ENCODE measurements at places on chromosomes 13 and 19.

- no peak for DNase-seq
These were observed at the start of gene SLC17A7 for GRCh38 chr19:49441210-49441959. Gene SLC17A7 (minus strand): TSS chr19:49441527. CDS start chr19:49441379, 148 bp downstream.

- peak; percentile 18 for DNase-seq
These were observed 30.7 kb downstream of the HTR2A start for GRCh38 chr13:46866150-46866549.

DNA sequence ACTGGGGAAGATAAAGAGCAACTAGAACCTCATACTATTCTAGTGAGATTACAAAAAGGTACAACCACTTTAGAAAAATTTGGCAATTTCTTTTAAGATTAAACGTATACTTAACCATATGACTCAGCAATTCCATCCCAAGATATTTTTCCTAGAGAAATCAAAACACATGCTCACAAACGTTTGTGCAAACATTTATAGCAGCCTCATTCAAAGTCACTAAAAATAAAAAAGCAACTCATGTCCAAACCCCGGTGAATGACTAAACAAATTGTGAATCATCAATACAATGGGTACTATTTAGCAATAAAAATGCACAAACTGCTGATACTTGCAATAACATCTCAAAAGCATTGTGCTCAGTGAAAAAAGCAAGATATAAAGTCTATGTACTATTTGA is 121.5 kb downstream of the FRY start:
- no peak for DNase-seq

- no peak for DNase-seq
These were observed 130.8 kb downstream of the ATP8A2 start for GRCh38 chr13:25502551-25502950.

- peak; percentile 14 for DNase-seq
These were observed 177.3 kb upstream of the KL start for GRCh38 chr13:32838945-32839344.

DNA sequence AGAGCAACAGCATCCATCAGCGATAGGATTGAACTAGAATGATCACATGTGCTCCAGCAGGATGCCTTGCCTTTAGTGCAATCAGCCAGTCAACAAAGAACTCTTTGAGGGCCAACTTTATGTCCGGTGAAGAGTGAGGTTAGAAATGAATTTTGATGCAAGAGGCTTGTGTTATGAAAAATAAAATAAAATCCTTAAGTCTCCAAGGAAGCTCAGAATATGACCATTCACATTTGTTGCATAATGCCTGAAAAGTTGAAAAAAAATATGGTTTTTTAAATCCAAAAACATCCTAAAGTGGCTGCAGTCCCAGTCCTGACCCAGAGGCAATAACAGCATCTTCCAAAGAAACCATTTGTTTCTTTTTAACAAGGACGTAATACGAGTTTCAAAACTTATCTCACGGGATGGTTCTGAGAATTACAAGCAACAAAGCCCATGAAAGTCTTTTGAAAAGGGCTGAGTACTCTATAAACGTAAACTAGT is 61.3 kb downstream of the DCLK1 start:
- DNase-seq: no peak

DNA sequence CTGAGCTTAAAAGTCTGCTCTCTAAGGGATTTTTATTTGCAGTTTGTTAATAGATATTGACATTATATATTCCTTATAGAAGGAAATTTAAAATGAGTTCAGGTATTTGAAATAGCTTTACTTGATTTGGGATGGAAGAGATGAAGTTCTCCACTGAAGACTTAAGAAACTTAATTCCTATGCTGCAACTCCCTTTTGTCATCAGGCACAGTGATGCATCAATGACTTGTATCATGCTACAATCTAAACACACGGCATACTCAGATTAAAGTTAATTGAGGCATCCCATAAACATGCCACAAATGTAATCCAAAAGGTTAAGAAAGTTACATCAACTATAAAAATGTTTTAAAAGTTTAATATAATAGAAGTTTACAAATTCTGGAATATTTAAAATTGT is 109.0 kb downstream of the STARD13 start:
- DNase-seq: no peak

DNA sequence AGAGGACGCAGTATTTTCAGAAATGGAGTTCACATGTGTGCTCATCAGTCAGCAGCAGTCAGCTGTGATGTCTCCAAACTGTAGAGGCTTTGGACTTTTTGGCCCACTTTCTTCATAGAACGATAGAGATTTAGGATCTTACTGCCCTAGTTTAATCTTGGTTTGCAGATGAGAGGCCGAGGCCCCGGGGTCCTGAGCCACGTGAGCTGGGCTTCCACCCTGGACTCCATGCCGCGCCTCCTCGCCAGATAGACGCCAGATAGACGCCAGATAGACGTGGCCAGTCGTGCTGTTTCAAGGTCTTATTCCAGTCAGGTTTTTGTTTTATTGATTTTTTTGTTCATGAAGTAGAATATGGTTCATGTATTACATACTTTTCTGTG is 11.7 kb upstream of the MCF2L start:
- no peak for DNase-seq

DNA sequence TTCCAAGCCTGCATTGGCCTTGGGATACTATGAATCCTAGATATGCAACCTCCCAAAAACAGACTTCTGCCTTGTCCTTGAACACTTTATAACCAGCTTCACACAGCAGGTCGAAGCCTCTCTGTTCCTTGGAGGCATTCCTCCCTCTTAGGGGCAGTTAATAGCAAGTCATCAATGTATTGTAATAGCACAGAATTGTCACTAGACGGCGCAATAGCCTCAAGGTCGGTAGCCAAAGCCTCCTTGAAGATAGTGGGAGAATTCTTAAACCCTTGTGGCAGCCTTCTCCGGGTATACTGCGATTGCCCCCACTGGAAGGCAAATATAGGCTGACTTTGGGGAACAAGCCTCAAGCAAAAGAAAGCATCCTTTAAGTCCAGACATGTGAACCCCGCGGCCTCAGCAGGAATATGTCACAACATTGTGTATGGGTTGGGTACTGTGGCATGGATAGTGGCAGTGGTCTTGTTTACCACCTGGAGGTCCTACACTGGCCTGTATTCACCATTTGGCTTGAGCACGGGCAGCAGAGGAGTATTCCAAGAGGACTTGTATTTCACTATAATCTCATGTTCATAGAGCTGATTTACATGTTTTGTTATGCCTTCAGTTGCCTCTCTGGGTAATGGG is 61.1 kb downstream of the ZNF431 start:
- DNase-seq: peak; percentile 15

- DNase-seq: no peak
These were observed 30.7 kb downstream of the PBX4 start for GRCh38 chr19:19587771-19588170.

GRCh38 chr19:53381376-53381775 is 13.6 kb upstream of the ZNF765 start:
- no peak for DNase-seq

GRCh38 chr13:77857531-77858209 is 61.0 kb downstream of the EDNRB start:
- DNase-seq: no peak

DNA sequence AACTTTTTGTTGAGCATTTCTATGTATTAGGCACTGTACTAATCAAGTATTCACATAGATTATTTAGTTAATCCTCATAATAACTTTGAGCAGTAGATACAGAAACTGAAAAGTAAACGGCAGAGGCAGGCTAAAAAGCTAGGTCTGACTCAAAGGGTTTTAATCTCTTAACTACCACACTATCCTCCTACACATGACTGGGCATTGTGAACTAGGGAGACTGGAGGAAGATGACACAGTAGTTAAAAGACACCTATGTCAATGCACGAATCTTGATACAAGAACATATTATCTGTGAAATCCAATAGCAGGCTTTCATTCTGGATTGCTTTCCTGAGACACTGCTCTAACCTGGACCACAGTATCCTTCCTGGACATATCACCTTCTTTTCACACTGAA is 36.3 kb downstream of the MICU2 start:
- no peak for DNase-seq

DNA sequence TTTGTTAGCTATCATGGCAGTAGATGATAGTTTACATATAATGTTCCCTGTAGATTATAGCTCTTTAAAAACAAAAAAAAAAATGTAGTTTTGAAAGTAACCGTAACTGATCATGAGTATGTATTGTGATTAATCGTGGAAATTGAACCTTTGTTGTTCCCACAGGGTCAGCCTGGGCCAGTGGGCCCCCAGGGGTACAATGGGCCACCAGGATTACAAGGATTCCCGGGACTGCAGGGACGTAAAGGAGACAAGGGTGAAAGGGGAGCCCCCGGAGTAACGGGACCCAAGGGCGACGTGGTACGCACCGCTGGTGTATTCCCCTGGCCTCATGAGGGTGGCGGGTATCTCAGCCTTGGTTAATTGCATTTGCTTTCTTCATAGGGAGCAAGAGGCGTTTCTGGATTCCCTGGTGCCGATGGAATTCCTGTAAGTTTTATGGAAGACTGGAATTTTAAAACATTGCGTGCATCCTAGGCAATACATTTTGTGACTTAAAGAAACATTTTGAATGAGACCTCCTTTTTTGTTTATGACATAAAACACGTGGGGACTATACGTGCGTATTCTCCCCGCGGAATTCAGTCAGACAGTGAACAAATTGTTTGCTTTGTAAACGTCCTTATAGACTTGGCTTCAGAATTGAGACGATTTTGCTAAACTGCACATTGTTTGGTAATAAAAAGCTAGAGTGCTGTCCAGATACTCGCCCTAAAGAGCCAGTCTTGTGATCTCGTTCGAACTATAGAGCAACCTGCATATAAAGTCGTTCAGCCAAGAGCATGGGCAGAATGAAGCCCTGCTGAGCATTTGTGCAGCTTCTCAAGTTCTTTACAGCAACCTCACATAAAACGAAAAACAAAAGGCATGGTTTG is 117.7 kb downstream of the COL4A2 start:
- no peak for DNase-seq

DNA sequence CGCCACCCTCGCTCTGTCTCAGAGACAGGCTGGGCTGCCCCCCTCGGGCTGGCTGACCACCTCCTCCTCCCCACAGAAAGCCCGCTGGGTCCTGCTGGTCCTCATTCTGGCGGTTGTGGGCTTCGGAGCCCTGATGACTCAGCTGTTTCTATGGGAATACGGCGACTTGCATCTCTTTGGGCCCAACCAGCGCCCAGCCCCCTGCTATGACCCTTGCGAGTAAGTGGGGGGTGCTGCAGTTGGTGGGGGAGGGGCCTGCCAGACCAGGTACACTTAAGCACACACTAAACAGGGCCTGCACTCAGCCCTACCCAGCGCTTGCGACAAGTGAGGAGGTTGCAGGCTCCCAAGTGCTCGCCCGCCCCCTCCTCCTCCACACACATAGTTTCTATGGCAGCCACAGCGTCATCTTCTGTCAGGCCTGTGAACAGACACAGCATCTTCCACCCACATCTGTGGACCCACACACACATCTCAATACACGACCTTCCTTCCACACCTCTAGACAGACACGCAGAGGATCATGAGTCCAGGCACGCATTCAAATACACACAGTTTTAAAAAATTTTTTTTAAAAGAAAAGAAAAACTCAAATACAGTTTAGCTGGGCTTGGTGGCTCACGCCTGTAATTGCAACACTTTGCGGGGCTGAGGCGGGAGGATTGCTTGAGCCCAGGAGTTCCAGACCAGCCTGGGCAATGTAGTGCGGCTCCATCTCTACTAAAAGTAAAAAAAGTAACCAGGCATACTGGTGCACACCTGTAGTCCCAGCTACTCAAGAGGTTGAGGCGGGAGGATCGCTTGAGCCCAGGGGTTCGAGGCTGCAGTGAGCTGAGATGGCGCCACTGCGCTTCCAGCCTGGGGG is 18.4 kb downstream of the PLD3 start:
- DNase-seq: no peak

DNA sequence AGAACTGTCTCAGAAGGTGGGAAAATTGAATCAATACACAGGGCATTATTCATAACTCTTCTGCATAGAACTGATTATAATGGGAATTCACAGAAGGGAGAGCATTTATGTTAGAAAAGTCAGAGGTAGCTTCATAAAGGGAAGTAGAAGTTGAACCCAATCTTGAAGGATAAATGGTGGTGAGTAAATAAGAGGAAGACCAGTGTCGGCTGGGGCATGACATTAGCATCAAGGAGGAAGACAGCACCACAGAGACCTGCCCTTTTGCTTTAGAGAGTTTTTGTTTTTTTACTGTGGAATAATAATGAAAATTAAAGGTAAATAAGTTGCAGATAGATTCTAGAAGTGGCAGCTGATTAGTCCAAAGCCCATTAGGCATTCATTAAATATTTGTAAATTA is 21.9 kb downstream of the CDC16 start:
- no peak for DNase-seq

- peak; percentile 63 for DNase-seq
These were observed 260.0 kb downstream of the NDFIP2 start for GRCh38 chr13:79740991-79741390.

DNA sequence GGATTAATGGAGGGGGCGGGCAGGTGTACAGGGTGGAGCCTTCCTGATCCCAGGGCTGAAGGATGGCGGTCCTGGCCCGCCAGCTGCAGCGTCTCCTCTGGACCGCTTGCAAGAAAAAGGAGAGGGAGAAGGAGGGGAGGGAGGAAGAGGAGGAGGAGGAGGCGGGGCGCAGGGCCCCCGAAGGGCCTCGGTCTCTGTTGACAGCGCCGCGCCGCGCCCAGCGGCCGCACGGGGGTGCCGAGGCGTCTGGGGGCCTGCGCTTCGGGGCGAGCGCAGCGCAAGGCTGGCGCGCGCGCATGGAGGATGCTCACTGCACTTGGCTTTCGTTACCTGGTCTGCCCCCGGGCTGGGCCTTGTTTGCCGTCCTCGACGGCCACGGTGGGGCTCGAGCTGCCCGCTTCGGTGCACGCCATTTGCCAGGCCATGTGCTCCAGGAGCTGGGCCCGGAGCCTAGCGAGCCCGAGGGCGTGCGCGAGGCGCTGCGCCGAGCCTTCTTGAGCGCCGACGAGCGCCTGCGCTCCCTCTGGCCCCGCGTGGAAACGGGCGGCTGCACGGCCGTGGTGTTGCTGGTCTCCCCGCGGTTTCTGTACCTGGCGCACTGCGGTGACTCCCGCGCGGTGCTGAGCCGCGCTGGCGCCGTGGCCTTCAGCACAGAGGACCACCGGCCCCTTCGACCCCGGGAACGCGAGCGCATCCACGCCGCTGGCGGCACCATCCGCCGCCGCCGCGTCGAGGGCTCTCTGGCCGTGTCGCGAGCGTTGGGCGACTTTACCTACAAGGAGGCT is at the start of gene PPM1N:
Gene PPM1N, plus strand, starts transcription at position 33 of the 785 bp plus-strand sequence. Its CDS starts 30 bp downstream, at position 63.
- no peak for DNase-seq

- peak; percentile 35 for DNase-seq
These were observed 443 bp downstream of the TBXA2R start for GRCh38 chr19:3606174-3606689.

GRCh38 chr13:52838433-52839107 is 9.9 kb downstream of the PCDH8 start:
- no peak for DNase-seq
